HFFc6 (cell line): ENCODE measurements at places on chromosomes 16 and 17.

- no peak for DNase-seq
These were observed 4.6 kb downstream of the TSPOAP1 start for GRCh38 chr17:58324056-58324408.

GRCh38 chr17:79524213-79525187 lies 86.4 kb downstream of the RBFOX3 start:
- no peak for DNase-seq

DNA sequence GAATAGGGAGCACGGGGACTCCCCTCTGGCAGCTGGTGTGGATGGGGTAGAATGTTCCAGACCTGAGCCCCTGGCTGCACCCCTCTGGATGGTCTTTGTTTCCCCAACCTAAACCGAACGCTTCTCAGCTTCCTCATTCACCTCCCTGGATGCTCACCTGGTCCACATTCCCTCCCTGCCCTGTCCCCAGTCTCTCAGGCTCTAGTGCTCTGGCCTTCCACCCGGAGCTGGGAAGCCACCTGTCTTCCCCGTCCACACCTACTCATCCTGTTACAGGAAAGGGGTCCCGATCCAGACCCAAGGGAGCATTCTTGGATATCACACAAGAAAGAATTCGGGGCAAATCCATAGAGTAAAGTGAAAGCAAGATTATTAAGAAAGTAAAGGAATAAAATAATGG lies 73.5 kb downstream of the CYLD start:
- no peak for DNase-seq

DNA sequence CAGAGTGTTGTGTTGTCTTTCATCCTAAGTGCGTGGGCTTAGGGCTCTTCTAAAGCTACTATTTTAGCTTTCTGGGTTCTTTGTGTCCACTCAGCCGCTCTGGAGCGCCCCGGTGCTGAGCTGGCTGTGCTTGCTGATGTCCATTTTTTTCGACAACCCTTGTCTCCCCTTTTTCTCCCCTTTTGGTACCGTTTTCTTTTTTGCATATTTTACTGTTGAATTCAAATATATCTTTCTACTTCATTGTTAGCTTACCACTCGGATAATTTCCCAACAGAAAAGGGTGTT lies 1.2 kb downstream of the SRRM2 start:
- DNase-seq: no peak
